Activated naive CD4-positive, alpha-beta T cell treated with Interleukin-2 at 50 U/mL for 16 hours (primary cell): ENCODE measurements at places on chromosomes 2 and 18.

- DNase-seq = no peak
These were observed 210.7 kb downstream of the RND3 start for GRCh38 chr2:150276737-150277136.

DNA sequence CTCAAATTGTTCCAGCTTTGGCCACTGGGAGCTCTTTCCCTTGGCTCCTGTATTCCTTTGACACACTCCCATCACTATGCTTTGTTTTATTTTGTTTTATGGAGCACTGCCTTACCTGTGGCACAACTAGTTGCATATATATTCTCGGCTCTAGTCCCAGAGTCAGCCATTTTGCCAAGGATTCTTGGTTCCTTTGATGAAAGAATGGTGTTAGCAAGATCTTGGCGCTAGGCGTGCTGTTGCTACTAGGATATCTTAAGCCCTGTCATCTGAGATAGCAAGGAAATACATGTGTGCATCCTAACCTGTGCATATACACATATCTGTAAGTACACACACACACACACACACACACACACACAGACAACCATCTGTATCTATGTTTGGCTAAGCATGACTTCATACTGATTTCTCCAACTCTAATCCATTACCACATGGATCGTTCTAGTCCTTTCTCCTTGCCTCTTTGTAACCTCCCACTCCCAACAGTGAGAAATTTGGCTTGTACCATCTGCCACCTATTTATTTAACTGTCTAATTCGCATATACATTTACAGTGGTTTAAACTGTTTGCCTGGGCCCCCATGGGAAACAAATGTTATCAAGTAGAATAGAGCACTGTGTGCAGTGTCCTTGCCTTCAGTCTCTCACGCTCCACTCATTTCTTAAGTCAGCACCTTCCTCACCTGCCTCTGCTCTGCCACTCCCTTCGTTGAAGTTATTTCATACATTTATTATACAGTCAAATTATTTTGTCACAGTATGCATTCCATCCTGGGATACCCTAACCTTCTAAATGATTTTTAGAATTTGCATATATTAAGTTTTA lies 137.5 kb upstream of the MAP3K20 start:
- no peak for DNase-seq

GRCh38 chr2:224922142-224922727 lies 120.0 kb downstream of the DOCK10 start:
- no peak for DNase-seq

DNA sequence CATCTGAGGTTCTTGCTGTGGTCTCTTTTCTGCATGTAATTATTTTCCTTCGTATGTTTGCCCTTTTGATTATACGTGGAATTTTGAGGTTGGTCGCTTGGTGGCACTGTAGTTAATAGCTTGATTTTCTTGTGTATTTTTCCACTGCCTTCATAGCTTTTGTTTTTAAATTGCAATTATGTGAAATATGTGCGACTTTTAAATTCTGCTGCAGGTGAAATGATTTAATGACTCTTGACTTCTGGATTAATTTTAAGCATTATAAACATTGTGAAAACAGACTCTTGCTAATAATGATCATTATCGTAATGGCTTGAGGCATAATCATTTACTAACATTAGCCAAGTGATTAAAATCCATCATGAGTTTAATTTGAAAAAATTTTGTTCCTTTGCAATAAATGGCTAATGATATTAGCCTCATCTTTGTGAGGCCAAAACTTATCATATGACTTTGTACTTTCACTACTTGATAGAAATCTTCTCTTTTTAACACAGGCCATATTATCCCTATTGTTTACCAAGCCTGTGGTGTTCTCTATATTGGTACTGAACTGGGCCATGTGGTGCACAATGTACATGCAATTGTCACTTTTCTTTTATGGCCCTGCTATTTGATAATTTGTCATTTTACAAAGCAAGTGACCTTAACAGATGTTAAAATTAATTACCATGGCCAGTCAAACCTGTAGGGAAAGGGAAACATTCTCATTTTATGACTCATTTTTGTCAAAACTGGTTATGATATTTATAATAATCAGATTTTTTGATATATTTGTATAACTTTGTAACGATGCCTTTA lies 62.8 kb upstream of the NEUROD1 start:
- peak; percentile 5 for DNase-seq

DNA sequence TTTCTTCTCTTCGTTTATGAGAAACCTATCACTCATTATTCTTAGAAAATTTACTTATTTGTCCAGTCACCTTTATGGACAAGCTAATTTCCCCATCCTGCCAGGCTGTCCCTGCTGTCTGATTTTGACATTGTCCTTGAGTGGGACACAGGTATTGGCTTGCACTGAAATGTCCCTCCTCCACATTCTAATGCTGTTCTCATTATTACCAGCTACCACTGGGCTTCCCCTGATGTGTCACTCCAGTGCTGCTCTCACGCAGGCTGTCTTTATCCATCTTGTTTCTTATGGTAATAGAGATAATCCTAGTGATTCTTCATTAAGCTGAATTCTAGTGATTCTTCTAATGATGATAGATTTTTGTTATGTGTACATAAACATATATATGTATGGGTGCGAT lies 48.1 kb upstream of the RBMS1 start:
- DNase-seq = no peak
